ENCODE measurements at places on chromosomes 2 and 18.

GRCh38 chr2:234245945-234246344, 195.4 kb downstream of the SPP2 start:
- peak; percentile 69 for DNase-seq

GRCh38 chr2:84946204-84947009, 24.6 kb upstream of the KCMF1 start:
- peak; percentile 74 for DNase-seq

DNA sequence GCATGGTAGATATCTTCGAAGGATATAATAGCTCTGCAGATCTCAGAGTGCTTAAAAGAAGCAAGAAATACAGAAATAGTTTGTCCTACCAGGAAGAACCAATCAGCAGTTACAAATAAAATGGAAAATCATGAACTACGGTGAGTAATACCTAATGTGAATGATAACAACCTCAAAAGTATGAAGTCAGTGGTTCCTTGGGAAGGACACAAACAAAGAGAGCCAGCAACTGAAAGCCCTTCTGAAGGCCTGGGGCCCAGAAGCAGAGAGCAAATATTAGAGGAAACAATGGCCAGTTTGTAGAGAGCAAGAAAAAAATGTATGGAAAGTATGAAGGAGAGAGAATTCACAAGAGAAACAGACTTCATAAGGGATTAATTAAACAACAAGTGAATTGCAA, 226.8 kb upstream of the CHST9 start:
- peak; percentile 19 for DNase-seq

- no peak for DNase-seq
These were observed 156.1 kb upstream of the CYRIA start for GRCh38 chr2:16821692-16822091.

DNA sequence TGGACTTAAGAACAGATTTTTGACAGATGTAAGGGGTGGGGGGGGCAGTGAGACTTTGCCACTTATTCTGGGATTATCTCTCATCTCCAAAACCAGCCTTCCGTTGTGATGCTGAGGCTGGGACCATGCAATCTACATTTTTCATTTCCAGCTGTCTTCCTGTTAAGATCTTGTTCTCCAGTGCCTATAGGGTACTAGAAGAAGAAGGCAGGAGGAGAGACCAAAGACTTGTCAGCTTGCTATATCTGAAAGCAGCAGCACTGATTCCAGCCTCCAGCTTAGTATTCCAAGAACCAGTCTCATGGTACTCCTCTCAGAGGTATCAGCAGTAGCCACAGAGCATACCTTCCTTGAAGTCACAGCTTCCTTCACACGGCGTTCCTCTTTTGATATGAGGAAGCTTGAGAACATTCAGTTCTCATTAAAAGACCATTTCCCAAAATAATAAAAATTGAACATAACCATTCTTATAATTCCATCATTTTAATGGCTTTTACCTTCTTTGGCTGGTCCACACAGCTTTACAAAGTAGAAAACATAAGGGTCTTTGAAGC, 49.8 kb downstream of the USP34 start:
- no peak for DNase-seq

DNA sequence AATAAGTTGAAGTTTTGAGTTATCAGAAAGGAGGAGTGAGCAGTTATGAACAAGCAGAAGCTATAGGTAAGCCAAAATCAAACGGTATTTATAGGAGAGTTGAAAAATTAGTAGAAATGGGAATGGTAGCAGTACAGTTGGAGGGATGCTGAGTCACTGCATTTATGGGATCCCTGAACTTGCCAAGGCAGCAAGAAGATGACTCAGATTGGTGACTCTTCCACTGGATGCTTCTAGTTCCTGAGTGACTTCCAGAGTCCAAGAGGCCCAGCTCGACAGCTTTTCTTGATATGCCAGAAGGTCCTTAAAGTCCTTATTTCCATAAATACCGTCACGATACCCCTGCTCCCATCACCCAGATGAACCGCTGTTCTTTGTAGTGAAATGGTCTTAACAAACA, 31.1 kb upstream of the ACTR3 start:
- peak; percentile 91 for DNase-seq

DNA sequence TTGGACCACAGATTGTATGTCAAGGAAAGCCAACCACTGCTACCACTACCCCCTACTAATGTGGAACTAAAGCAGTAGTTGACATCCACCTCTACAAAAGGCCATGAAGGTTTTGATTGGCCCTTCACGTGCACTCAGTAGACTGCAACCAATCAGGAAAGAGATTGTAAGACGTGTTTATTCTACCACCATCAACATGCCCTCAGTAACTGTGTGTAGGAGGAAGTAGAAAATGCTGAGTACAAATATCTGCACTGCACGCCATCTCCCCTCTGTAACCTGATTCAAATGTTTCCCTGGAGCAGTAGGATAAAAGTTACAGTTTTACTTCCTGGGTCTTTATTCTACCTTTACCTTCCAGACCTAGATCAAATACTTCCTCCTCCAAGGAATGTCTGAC, 2.9 kb upstream of the CASP10 start:
- no peak for DNase-seq

DNA sequence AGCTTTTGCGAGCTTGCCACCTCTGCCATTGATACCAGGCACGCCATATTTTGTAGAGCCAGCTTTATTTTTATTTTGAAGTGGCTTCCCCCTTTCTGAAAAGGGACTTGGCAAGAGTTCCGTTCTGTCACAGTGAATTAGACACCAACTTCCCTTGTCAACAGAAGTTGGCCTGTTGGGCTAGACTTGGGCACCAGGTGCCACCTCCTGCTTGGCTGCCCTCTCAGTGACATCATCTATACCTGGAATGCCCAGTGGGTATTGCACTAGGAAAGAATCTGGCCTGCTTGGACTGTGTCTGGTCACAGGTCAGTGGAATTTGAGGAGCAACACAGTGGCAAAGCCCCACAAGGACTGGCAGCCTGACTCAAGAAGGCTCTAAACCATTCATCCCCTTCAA, 101.0 kb downstream of the BCL2L11 start:
- no peak for DNase-seq

DNA sequence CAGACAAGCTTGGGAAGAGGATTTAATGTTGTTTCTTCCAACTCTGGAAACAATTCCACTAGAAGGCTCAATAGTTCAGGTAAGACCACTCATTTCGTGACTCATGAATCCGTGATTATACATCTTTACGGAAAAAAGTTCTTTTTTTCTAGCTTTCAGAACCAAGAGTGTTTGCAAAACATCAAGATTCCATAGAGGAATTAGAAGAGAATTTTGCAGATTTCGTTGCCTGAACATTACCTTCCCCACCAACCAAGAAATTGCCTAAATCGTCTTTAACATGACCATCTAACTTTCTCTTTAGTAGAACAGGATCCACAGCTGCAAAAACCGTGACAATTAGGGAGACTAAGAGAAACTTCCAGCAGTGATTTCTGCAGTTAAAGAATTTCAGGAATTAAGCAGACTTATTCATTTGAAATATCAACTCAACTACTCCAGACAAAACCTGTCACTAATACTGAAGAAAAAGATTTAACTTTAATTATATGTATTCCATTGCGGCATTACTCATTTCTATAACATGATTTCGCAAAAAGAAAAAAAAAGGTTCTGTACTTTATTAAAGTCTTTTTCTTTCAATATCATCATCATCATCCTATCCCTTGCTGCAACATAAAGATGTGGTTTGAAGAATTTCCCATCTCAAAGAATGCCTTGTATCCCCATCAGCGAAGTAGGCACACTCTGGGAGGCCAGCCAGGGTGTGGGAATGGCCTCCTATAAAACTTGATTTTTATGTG, 1.9 kb upstream of the NAB1 start:
- DNase-seq: peak; percentile 25

DNA sequence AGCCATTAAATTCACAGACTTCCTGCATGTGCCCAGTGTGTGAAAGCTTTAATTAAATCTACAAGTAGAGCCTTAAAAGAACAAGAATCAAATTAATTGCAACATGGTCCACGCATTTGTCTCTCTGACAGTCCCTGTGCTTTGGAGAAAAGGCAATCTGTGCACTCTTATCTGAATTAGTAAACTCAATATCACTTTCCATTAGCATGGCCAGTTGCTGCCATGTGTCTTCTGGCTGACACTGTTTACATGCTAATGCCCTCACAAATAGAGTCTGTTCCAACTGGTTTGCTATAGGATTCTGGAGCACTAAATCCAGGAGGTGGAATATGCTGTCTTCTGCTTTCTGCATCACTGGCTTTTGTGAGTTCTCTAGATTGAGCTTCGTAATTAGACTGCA, 434.5 kb upstream of the RAB12 start:
- DNase-seq: no peak

All from AG08395 (cell line).